ENCODE measurements at places on chromosomes 12 and 14. TPM values are rescaled to one million over a fixed set of nuclear protein-coding genes. Genes with fewer than 3 reads are reported as not detected.

GRCh38 chr14:31232081-31232480 lies 24.5 kb upstream of the HECTD1 start:
- H3K36me3 ChIP-seq = no peaks in the 10 kb centered on the region
- no peak overlapping the region for H3K4me3 ChIP-seq
- H3K4me1 ChIP-seq = no peaks in the 10 kb centered on the region
- DNase-seq = no peak
- H3K27me3 ChIP-seq = no peaks in the 10 kb centered on the region

KRT71 gene
- total RNA-seq = not detected

NEUROD4 gene
- total RNA-seq = not detected

DNA sequence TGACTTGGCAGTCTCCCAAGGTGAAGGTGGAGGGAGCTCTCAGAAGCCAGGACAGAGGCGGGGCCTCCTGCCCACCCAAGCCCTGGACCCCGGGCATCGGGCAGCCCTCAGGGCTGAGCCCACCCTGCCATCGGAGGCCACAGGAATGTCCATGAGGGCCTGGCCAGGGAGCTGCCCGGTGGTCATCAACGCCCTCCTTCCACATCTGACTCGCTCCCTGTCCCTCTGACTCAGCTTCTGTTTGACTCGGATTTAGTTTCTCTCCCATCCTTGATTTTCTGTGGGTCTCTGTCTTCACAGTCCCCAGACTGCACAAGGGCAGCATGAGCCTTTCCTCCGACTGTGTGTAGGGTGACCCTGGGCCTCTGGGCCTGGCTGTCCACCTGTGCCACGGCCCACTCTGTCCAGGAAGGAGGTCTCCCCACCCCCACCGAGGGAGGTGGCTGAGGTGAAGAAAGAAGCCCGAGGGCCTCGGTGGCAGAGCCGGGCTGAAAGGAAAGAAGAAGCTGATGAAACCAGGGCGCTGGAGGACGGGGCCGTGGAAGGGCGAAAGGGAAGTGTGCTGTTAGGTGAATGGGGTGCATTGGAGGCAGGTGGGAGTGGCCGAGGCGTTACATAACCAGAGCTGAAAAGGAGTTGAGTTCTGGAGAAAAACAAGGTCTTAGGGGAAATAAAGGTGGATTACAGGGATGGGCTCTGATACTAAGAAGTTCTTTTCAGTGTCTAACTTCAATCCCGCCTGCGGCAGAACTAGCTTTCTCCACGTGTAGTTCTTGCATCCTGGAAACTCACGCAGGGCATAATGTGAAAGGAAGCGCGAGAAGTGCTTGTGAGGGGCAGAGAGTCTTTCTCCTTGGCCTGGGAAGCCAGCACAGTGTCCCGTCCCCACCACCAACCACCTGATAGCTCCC lies 16.7 kb upstream of the TMEM106C start:
- H3K4me1 ChIP-seq = peaks cover 4% of the 10 kb centered on the region
- no peak for DNase-seq
- H3K36me3 ChIP-seq = no peaks in the 10 kb centered on the region
- no peaks in the 10 kb centered on the region for H3K27me3 ChIP-seq
- no peak overlapping the region for H3K4me3 ChIP-seq

DNA sequence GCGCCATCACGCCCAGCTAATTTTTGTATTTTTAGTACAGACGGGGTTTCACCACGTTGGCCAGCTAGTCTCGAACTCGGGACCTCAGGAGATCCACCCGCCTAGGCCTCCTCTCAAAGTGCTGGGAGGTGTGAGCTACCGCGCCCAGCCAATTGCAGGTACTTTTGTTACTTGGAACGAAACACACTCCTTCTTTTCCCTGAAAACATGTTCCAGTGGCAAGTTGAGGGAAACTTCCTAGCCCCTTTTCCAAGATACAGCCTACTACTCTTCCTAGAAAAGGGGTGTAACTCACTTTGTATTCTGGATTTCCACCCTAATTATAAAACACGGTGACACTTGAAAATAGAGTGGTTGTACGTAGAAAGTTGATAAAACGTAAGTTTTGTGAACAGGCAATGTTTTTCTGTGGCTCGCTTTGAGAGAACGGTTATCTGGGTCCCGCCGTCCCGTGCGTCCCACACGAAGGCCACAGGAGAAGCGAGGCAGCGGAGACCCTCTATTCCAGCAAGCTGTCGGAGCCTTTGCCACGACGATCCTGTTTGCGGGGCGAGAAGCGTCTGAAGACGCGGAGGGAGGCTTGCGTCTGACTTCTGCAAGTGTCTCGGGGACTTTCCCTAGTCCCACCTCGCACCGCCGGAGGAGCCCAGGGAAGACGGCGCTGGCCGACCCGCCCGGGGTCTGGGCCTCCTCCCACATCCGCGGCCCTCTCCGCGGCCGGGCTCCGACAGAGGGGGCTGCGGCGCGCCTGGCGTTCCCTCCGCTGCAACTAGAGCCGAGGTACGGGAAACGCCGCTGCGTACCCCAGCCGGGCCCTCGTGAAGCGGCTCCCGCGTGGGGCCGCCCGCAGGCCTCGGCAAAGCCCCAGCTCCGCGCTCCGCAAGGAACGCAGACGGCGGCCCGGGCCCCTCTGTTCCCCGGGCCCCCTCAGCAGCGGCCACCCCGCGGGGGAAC lies 745 bp downstream of the CDCA4 start:
- H3K27ac ChIP-seq = peak overlapping the region; percentile 77
- no peaks in the 10 kb centered on the region for H3K36me3 ChIP-seq
- H3K4me3 ChIP-seq = peak overlapping the region; percentile 68
- H3K27me3 ChIP-seq = no peaks in the 10 kb centered on the region

DNA sequence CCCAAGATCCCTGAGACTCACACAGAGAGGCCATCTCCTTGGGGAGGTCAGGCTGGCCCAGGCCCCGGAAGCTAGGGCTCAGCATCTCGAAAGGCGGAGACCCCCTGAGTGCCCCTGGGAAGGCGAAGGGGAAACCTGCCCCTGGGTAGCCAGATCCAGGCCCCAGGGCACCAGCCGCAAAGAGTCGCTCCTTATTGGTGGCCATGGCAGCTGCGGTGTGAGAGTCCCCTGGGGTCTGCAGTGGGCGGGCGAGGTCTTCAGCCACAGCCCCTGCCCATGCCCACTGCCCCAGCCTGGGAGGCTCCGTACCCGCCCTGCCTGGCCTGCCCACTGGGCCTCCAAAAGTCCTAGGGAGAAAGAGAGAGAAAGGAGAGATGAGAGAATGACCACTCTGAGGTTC lies 4.7 kb downstream of the RARG start:
- no peak for DNase-seq
- H3K27me3 ChIP-seq = no peaks in the 10 kb centered on the region
- H3K4me3 ChIP-seq = no peak overlapping the region
